ENCODE measurements at places on chromosomes 6 and 20.

- no peak for DNase-seq
Observed at GRCh38 chr20:23344336-23344735, 6.3 kb upstream of the NXT1 start.

GRCh38 chr6:130111031-130111430 lies 92.7 kb downstream of the L3MBTL3 start:
- no peak for DNase-seq

GRCh38 chr20:19405958-19406357 lies 193.5 kb downstream of the SLC24A3 start:
- DNase-seq: no peak

- DNase-seq: no peak
Observed at GRCh38 chr6:125231574-125232343, 70.0 kb downstream of the HDDC2 start.

- DNase-seq: no peak
Observed at GRCh38 chr6:138953451-138953850, 34.6 kb downstream of the REPS1 start.

DNA sequence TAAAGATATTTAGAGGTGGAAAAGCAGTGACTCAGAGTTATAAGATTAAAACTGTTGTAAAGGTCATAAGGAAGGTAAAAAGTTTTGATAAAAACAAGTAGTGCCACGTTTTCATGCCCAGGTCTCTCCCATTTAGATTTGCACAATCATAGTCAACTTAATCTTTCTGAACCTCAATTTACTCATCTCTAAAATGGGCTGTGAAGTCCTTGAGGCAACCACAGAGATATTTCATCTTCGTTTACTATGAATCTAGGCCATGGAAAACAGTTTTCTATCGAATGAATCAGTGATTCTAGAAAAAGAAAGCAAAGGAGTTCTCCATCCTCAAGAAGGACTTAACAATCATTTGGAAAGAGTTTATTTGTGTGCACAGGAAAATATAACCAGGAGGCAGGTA lies 190.2 kb downstream of the EDN1 start:
- no peak for DNase-seq

DNA sequence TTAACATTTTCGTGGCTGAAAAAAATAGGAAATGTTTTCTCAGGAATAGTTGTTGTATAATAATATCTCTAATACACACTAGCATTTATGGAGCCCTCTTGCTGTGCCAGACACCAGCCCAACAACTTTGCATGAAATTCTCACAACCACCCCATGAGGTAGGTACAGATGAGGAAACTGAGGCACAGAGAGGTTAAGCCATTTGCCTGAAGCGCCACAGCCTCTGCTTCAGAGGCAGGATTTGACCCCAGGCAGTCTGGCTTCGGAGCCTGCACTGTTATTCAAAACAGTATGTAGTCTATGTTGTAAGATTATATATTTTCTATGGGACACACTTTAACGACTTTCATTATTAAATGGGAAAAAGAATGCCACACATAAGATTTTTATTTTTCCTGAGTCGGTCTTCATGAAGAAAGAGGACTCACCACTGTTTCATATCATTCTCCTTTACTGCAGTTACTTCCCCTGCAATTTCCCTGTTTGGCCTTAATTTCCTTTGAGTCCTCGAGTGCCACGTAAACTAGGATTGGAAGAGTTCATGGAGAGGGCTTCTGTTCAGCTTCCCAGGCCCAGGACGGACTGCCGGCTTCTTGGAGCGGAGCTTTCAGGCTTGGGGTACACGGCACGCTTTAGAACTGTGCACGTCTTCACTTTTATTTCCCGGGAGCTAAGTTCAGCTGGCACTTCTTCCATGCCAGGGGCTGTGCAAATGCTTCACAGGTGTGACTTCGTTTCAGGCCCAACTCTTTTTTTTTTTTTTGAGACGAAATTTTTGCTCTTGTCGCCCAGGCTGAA lies 128.0 kb downstream of the BMP7 start:
- DNase-seq: no peak

DNA sequence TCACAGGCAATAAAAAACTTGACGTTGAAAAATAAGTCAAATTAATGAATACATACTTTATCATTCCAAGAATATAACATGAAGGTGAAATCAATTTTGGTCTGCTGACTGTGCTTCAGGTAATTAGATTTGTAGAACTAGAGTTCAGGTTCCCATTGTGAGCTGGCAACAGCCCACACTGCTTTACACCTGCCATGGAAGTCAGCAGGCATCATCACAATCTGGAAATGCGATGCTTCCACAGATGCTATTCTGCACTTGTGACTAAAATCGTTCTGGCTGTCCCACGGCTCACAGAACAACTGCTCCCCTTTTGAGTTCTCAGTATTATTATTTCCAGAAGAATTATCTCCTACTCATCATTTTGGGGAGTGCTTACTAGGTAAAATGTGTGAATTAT lies 62.6 kb upstream of the THEMIS start:
- no peak for DNase-seq

- no peak for DNase-seq
Observed at GRCh38 chr6:17096652-17097051, 5.2 kb upstream of the STMND1 start.

DNA sequence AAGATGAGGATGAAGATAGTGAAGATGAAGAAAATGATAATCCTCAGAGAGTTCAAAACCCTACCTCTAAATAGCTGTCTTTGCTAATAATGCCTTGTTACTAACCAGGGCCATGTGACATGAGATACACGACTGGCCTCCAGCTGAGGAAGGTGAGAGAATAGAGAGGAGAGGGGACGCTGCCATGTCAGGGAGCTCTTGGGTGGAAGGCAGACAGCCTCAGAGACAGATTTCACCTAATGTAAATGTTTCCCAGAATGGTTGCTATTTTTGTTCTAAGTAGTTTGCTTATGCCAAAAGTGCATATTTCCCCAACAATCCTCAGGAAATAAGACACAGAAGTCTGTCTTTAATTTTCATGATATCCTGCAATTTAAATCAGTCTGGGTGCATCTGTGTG lies 138.4 kb downstream of the ELOVL4 start:
- no peak for DNase-seq

DNA sequence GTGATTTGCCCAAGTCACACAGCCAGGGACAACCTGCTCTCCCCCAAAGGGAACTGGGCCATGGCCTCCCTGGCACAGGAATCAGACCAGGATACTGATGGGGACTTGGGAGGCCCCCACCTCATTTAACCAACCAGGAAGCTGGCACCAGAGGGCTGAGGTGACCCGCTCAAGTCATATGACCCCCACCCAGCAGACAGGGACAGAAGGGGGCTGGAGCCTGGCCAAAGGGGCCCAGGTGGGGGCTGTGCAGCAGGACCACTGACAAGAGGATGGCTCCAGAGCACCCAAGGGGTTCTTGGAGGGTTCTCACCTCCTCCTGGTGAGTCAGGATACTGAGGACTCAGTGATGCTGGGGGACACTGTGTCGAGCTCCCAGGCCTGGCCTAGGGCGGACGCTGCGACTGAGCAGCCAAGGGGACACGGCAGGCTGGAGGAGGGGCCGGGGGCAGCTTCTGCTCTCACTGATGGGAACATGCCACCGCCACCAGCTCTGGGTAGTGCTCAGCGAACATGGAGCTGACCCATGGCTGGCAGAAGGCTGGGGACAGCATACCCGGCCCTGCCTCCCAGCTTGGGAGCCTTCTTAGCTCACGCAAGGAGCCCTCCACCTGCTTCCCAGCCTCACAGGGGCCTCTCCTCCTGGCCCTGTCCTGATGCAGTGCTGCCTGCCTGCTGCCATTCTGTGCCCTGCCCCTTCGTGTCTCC lies 1.2 kb downstream of the CST7 start:
- no peak for DNase-seq

DNA sequence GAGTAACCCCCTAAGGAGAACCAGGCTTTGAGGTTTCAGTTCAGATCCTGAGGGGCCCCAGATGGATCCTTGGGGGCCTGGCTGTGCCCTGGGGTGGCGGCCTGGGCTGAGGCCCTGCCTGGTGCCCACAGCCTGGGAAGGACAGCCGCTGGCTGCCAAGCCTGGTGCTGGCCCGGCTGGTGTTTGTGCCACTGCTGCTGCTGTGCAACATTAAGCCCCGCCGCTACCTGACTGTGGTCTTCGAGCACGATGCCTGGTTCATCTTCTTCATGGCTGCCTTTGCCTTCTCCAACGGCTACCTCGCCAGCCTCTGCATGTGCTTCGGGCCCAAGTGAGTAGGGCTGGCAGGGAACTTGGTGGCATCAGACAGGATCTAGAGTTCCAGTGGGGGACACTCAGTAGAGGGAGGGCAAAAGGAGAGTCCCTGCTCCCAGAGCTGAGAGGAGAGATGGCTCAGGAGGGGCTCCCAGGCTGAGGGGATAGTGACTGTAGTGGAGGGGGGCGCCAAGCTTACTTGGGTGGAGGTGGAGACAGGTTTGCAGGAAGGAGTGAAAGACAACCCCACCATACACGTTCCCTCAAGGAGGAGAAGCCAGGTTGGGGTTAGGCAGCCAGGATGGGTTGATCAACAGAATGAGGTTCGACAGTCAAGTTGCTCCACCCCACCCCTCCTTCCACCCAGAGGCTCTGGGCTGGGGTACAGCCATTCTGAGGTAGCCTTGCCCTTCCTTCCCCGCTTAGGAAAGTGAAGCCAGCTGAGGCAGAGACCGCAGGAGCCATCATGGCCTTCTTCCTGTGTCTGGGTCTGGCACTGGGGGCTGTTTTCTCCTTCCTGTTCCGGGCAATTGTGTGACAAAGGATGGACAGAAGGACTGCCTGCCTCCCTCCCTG lies 9.5 kb downstream of the SLC29A1 start:
- no peak for DNase-seq

DNA sequence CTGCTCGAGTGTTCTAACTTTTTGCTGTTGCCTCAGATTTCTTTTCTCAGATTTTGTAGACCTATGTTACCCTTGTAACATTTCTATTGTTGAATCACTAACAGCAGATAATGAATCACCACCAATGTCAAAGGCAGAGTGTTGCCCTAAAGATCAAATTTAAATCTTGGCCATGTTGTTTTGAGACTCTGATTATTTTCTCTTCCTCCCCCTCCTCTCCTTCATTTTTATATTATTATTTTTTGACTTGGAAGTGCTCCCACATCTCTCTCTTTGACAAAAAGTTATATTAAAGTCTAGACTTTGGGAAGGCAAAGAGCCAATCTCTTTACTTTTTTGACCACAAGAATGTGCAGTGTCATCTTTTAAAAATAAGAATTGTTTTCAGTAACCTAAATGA lies 422.7 kb downstream of the NKAIN2 start:
- no peak for DNase-seq

- no peak for DNase-seq
Observed at GRCh38 chr20:61673152-61673847, 392.4 kb downstream of the TAF4 start.

DNA sequence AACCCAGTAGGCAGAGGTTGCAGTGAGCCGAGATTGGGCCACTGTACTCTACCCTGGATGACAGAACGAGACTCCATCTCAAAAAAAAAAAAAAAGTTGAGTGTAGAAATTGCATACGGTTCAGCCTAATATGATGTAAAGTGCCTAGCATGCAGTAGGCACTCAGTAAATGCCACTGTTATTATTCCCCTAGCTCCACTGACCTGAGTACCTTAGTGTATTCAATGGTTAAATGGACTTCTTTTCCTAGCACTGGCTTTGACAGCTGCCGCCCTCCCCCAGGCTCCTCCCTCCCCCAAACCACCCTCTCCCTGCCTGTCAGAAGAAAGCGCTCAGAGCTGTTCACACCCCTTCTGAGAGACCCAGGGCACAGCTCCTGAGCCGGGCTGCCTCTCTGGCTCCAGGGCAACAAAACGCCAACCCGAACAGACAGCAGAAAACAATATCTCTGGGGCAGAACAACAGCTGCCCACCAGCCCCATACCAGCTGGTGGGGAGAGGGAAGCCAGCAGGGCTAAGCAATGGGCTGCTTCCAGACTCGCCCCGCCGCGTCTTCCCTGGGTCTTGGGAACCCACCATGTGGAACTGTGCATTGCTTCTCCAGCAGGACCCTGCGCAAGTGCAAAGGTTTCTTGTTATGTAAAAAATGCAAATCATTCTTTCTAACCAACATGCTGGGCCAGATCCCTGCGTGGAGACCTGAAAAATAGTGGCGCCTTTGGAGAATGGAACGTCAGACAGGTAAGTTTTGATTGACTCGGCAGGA lies 4.5 kb downstream of the CPNE5 start:
- DNase-seq: no peak

- no peak for DNase-seq
Observed at GRCh38 chr20:19440660-19441527, 228.5 kb downstream of the SLC24A3 start.

DNA sequence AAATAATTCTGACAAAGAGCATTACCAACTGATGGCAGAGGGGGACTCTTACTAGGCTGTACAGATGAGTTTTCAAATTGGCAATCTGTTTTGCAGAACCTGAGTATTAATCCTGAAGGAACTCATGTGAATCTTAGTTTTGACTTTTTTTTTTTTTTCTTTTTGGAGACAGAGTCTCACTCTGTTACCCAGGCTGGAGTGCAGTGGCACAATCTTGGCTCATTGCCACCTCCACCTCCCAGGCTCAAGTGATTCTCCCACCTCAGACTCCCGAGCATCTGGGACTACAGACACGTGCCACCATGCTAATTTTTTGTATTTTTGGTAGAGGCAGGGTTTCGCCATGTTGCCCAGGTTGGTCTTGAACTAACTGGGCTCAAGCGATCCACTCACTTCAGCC lies 49.3 kb downstream of the KCTD20 start:
- DNase-seq: no peak

DNA sequence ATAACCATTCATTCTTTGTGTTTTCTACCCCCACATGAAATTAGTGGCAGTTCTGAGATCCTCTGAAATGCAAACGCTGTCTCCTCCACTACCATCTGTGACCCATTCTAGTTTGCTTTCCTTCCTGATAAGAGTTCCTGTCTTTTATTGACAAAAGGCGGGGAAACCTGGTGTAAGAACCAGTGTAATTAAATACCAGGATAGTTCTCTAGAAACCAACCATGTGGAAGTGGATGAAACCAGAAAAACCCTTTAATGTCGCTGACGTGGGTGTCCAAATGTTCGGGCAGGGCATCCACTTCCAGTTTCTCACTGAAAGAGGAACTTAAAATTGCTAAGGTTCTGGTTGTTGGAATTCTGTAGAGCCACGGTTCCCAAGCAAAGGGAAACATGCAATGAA lies 79.1 kb downstream of the TNFRSF21 start:
- no peak for DNase-seq

DNA sequence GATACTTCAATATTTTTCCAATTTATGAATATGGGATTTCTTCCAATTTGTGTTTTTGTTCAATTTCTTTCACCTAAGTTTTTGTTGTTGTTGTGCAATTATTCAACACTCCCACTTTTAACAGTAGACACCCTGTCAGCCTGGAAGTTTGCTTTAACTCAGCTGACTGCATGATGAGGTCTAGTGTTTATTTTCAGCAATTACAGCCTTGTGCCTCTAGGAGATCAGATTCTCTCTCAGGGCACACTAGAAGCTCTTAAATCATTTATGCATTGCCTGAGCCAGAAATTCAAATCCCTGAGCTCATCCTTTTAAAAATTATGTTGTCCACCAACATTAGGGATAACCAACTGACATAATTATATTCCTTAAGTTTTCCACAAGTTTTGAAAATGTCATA lies 85.7 kb downstream of the MRAP2 start:
- DNase-seq: no peak

- DNase-seq: no peak
Observed at GRCh38 chr6:112007254-112007653, 46.6 kb upstream of the CCN6 start.
